ENCODE measurements at places on chromosomes 11 and 22. TPM values are rescaled to one million over a fixed set of nuclear protein-coding genes. Genes with fewer than 3 reads are reported as not detected.
A peak's percentile ranks its signal among the peaks of the same experiment; 100 is the strongest.

- H3K36me3 ChIP-seq: no peaks in the 10 kb centered on the region
- H3K4me1 ChIP-seq: peaks cover 19% of the 10 kb centered on the region
- DNase-seq: no peak
- H3K27me3 ChIP-seq: peaks cover 8% of the 10 kb centered on the region
Observed at GRCh38 chr11:134382257-134382656, 29.8 kb downstream of the B3GAT1 start.

- DNase-seq: peak; percentile 45
- no peak overlapping the region for H3K4me3 ChIP-seq
- no peaks in the 10 kb centered on the region for H3K27me3 ChIP-seq
- H3K36me3 ChIP-seq: no peaks in the 10 kb centered on the region
- no peak overlapping the region for H3K27ac ChIP-seq
Observed at GRCh38 chr11:20355221-20356219, 8.0 kb upstream of the HTATIP2 start.

- peaks cover 70% of the 10 kb centered on the region for H3K36me3 ChIP-seq
- no peak for DNase-seq
- peaks cover 2% of the 10 kb centered on the region for H3K4me1 ChIP-seq
- H3K4me3 ChIP-seq: no peak overlapping the region
- no peaks in the 10 kb centered on the region for H3K27me3 ChIP-seq
- H3K27ac ChIP-seq: no peak overlapping the region
Observed at GRCh38 chr11:111719379-111719778, 46.8 kb downstream of the PPP2R1B start.

DNA sequence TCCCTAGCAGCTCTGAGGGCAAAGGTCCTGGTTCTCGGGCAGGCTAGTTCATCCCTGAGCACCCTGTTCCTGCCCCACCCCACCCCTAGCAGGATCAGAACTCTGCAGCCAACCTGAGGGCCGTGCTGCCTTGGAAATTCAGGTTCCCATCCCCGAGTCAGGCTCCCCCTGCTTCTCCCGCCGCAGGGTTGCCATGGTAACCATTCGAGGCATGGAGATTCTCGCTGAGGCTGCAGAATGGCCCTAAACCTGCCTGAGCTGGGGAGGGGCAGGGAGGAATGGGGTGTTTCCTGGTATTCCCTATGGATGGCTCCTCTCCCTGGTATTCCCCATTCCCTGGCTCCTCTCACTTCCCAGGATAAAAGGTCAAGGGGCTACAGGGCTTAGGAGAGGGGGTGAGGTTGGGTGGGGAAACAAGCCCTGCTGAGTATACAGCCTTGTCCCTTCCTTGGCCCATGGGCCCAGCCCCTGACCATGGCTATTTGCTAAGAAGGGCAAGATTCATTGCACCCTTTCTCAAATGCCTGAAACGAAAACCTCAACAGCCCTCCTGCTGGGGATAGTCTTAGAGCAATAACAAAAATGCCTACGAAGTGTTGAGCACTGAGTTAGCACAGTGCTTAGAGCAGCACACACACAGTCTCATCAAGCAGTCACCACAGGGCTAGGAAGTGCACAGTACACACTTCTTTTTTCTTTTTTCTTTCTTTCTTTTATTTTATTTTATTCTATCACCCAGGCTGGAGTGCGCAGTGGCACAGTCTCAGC, 58.7 kb downstream of the CHST1 start:
- DNase-seq: no peak
- H3K4me1 ChIP-seq: no peaks in the 10 kb centered on the region
- no peak overlapping the region for H3K4me3 ChIP-seq

GRCh38 chr11:46352063-46352841, 5.0 kb downstream of the DGKZ start:
- peaks cover 20% of the 10 kb centered on the region for H3K36me3 ChIP-seq
- no peaks in the 10 kb centered on the region for H3K27me3 ChIP-seq
- no peak overlapping the region for H3K4me3 ChIP-seq
- peak overlapping the region; percentile 68 for H3K27ac ChIP-seq
- H3K4me1 ChIP-seq: peaks cover 91% of the 10 kb centered on the region

DNA sequence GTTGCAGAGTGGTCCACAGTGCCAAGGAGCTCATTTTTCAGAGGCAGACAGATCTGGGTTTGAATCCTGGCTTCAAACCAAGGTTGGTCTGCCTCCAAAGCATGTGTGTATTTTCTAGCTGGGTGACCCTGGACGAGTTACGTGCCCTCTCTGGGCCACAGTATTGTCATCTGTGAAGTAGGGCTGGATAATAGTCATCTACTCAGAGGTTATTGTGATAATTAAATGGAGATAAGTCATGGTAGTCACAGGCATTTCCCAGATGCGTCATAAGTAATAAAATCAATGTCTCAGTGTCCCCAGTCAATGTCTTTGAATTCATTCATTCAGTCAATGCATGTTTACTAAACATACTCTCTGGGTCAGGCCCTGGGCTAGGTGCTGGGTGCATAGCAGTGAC, 8.6 kb downstream of the OMP start:
- H3K36me3 ChIP-seq: no peaks in the 10 kb centered on the region
- H3K27ac ChIP-seq: no peak overlapping the region
- no peaks in the 10 kb centered on the region for H3K27me3 ChIP-seq

GRCh38 chr11:133443206-133443747, 89.0 kb downstream of the OPCML start:
- H3K4me1 ChIP-seq: no peaks in the 10 kb centered on the region
- H3K27me3 ChIP-seq: no peaks in the 10 kb centered on the region
- no peaks in the 10 kb centered on the region for H3K36me3 ChIP-seq
- H3K4me3 ChIP-seq: no peak overlapping the region
- no peak overlapping the region for H3K27ac ChIP-seq

DNA sequence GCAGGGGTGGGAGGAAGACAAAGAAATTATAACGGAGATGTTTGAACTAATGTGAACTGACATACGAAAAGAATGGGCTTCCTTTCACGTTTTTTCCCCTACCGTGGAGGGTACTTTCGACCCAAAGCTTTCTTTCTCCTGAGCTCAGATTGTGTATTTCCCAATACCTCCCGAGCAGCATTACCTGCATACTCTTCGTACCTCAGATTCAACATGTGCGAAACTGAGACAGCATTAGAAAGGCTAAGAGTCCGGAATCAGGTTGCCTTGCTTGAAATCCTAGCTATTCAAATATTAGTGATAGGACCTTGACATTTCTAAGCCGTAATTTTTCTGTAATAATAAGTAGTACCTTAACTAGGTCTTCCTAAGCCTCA, 778 bp upstream of the PAK1 start:
- no peak for DNase-seq
- peaks cover 14% of the 10 kb centered on the region for H3K4me1 ChIP-seq
- peak overlapping the region; percentile 70 for H3K27ac ChIP-seq
- no peaks in the 10 kb centered on the region for H3K27me3 ChIP-seq
- peak overlapping the region; percentile 56 for H3K4me3 ChIP-seq

GRCh38 chr11:1565904-1566247, 6.2 kb downstream of the DUSP8 start:
- H3K27ac ChIP-seq: no peak overlapping the region
- H3K4me1 ChIP-seq: no peaks in the 10 kb centered on the region
- H3K4me3 ChIP-seq: no peak overlapping the region
- no peaks in the 10 kb centered on the region for H3K36me3 ChIP-seq
- H3K27me3 ChIP-seq: peaks cover 17% of the 10 kb centered on the region
- DNase-seq: no peak

DNA sequence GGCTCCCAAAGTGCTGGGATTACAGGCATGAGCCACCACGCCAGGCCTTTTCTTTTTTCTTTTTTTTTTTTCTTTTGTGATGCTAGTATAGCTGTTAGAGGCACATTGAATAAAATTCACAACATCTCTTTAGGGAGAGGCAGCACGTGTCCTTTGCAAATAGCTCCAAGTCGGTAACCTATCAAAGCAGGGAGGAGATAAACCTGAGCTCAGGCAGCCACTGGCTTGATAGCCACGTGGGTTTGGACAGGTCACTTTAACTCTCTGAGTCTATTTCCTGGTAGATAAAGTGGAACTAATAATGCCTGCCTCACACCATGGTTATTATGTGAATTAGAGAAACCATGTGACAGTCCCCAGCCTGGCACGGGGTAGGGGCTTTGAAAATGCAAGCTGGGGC, 43.1 kb upstream of the ATXN10 start:
- H3K27ac ChIP-seq: no peak overlapping the region
- no peaks in the 10 kb centered on the region for H3K27me3 ChIP-seq
- H3K4me3 ChIP-seq: no peak overlapping the region
- no peak for DNase-seq
- H3K36me3 ChIP-seq: no peaks in the 10 kb centered on the region

GRCh38 chr22:42786606-42787356, 66.1 kb upstream of the A4GALT start:
- no peak overlapping the region for H3K4me3 ChIP-seq
- no peaks in the 10 kb centered on the region for H3K27me3 ChIP-seq
- no peak overlapping the region for H3K27ac ChIP-seq
- H3K4me1 ChIP-seq: no peaks in the 10 kb centered on the region
- no peaks in the 10 kb centered on the region for H3K36me3 ChIP-seq

GRCh38 chr11:6635082-6635932, 16.1 kb upstream of the TPP1 start:
- peaks cover 6% of the 10 kb centered on the region for H3K36me3 ChIP-seq
- no peak for DNase-seq
- no peak overlapping the region for H3K27ac ChIP-seq

GRCh38 chr22:29050457-29050856, 11.2 kb downstream of the C22orf31 start:
- H3K27me3 ChIP-seq: no peaks in the 10 kb centered on the region
- H3K4me1 ChIP-seq: no peaks in the 10 kb centered on the region
- no peaks in the 10 kb centered on the region for H3K36me3 ChIP-seq
- DNase-seq: no peak
- no peak overlapping the region for H3K27ac ChIP-seq

- H3K27me3 ChIP-seq: no peaks in the 10 kb centered on the region
- DNase-seq: no peak
- peaks cover 45% of the 10 kb centered on the region for H3K36me3 ChIP-seq
- H3K4me3 ChIP-seq: no peak overlapping the region
- no peak overlapping the region for H3K27ac ChIP-seq
Observed at GRCh38 chr11:78109081-78110015, 29.7 kb upstream of the NDUFC2 start.

DNA sequence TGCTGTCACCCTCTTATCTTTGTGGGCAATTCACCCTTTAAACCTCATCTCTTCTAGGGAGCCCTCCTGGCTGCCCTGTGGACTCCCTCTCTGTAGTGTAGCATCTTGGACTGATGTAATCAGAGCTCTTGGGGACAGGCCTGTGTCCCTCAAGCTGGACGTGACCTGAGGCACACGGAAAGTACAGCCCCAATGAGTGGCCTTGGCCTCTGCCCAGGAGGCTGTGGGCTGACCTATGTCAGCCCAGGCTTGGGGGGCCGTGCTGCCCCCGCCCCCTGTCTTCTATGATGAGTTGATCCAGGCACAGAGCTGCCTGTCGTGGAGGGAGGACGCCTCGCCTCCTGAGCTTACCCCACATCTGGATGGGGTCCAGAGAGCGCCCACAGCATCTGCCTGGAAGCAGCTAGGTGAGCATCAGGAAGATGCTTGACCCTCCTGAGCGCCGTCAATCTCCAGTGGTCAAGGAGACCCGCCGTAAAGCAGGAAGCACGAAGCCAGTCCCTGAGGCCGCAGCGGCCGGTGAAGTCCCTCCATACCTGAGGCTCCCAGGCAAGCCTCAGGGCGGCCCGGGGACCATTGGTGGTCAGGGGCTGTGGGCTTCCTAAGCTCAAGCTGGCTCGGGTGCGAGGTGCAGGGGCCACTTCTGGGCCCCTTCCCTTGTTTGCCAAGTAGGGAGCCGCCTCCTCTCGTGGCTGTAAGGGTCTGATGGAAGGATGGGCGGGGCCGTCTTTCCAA, 1136.9 kb downstream of the BRD1 start:
- H3K27ac ChIP-seq: no peak overlapping the region
- no peak overlapping the region for H3K4me3 ChIP-seq
- no peaks in the 10 kb centered on the region for H3K4me1 ChIP-seq
- H3K27me3 ChIP-seq: no peaks in the 10 kb centered on the region

DNA sequence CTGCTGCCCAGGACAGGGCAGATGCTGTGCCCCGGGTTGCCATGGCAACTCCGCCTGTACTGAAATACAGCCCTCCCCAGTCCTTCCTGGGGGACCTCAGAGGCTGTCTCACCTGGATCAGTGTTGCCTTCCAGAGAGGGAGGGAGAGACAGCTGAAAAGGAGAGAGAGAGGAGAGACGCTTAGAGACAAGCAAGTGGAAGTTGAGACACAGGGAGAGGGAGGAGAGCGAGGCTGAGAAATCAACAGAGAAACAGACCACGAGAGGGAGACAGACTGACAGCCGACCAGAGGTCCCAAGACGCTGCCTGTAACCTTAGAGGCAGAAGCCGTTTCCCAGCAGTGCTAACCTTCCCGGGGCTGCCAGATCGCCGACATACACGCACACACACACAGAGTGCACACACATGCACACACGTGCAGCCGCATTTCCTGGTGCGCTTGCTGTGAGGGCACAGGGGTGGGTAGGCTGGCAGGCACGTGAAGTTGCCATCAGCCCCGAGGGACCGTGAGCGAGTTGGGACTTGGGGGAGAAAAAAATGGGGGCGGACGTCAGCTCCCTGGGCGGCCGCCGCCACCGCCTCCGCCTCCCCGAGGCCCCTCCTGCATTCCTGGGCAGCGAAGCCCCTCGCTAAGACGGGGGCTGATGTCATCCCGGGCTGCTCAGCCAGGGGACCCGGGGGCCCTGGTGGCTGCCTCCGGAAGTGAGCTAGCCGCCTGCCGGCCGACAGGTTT, 88.6 kb upstream of the CRYBB3 start:
- peak overlapping the region; percentile 76 for H3K4me3 ChIP-seq
- no peaks in the 10 kb centered on the region for H3K36me3 ChIP-seq
- H3K27me3 ChIP-seq: peaks cover 49% of the 10 kb centered on the region
- DNase-seq: peak; percentile 48
- peaks cover 21% of the 10 kb centered on the region for H3K4me1 ChIP-seq

DNA sequence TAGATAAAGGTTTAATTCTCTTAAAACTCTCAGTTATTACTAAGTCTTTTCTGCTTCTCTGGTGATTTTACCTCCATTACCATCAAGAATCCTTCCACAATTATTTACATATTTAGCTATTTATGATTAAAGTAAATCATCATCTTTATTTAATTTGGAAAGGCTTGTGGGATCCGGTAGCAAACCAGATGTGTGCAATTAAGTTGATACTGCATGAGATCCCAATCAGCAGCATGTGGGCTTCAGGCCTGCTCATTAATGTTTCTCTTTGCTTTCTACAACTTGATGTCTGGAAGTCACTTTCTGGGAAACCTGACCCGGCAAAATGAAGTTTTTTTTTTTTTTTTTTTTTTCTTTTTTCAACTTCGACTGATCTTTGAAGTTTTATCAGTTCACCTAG, 558.4 kb upstream of the ANO5 start:
- H3K4me3 ChIP-seq: no peak overlapping the region
- H3K27ac ChIP-seq: no peak overlapping the region
- no peaks in the 10 kb centered on the region for H3K4me1 ChIP-seq
- H3K36me3 ChIP-seq: no peaks in the 10 kb centered on the region

- no peak for DNase-seq
- no peaks in the 10 kb centered on the region for H3K4me1 ChIP-seq
- no peaks in the 10 kb centered on the region for H3K27me3 ChIP-seq
- no peak overlapping the region for H3K27ac ChIP-seq
- no peaks in the 10 kb centered on the region for H3K36me3 ChIP-seq
Observed at GRCh38 chr11:36312611-36313472, 16.8 kb downstream of the PRR5L start.

GRCh38 chr11:83033972-83034672, 37.6 kb downstream of the RAB30 start:
- no peaks in the 10 kb centered on the region for H3K27me3 ChIP-seq
- H3K36me3 ChIP-seq: no peaks in the 10 kb centered on the region
- no peak for DNase-seq
- peak overlapping the region; percentile 58 for H3K27ac ChIP-seq
- peaks cover 7% of the 10 kb centered on the region for H3K4me1 ChIP-seq
- H3K4me3 ChIP-seq: no peak overlapping the region

Gene MYOD1
- 0.38 TPM for total RNA-seq

Gene CDK2AP2
- total RNA-seq: 31.4 TPM

Gene LRRC10B
- 4.1 TPM for total RNA-seq

Gene SLC36A4
- 5.5 TPM for total RNA-seq

Data from thymus (tissue), 14 donors.